ENCODE measurements at places on chromosomes 1 and 21. TPM values are rescaled to one million over a fixed set of nuclear protein-coding genes. Genes with fewer than 3 reads are reported as not detected.

Gene S100B
- 1.1 TPM for total RNA-seq

Gene STYXL2
- 0.28 TPM for total RNA-seq

Gene MAEL
- total RNA-seq: 0.14 TPM

Gene NHLH1
- total RNA-seq: 0.08 TPM

Gene HSD11B1
- 226 TPM for total RNA-seq

Gene OR2L5
- total RNA-seq: not detected

Gene RIPK4
- total RNA-seq: 22.6 TPM

Gene TMPRSS3
- total RNA-seq: 0.50 TPM

Gene NUDT4B
- 5.5 TPM for total RNA-seq

Gene RNU1-1
- under 0.01 TPM for total RNA-seq

Gene SLC2A5
- 0.08 TPM for total RNA-seq

Gene RNU1-2
- total RNA-seq: under 0.01 TPM

Gene INAVA
- total RNA-seq: 3.1 TPM

Gene CRYBG2
- total RNA-seq: under 0.01 TPM

Gene TMCC2
- 0.25 TPM for total RNA-seq

Gene SELENBP1
- total RNA-seq: 152 TPM

Gene SDCCAG8
- total RNA-seq: 13.0 TPM

Gene ZNF670
- total RNA-seq: 2.3 TPM

Gene TEX50
- total RNA-seq: not detected

Gene GBP1
- 9.1 TPM for total RNA-seq

Gene MRPS15
- 44.3 TPM for total RNA-seq

Gene SMCP
- total RNA-seq: not detected

Gene TRAF3IP3
- 2.4 TPM for total RNA-seq

Gene GPA33
- total RNA-seq: 0.08 TPM

Gene PDPN
- total RNA-seq: 0.09 TPM

Gene FAM3B
- 18.2 TPM for total RNA-seq

Gene PCSK9
- 68.2 TPM for total RNA-seq

Gene LMX1A
- 0.05 TPM for total RNA-seq

Gene TMIGD3
- total RNA-seq: 2.6 TPM

Gene C1orf116
- 0.59 TPM for total RNA-seq

Gene ELOVL1
- 12.8 TPM for total RNA-seq

Gene SPATA17
- total RNA-seq: 0.08 TPM

Gene HNRNPCL1
- not detected for total RNA-seq

Gene VSIG8
- total RNA-seq: 0.08 TPM

Gene RIMS3
- total RNA-seq: 2.2 TPM

Gene GBP3
- total RNA-seq: 8.8 TPM

Gene BARHL2
- not detected for total RNA-seq

All from liver (tissue), 10 donors.